Foreskin keratinocyte (primary cell): ENCODE measurements at places on chromosomes 7 and 10. TPM values are rescaled to one million over a fixed set of nuclear protein-coding genes. Genes with fewer than 3 reads are reported as not detected.

The CLDN3 gene
- not detected in 2 replicates for total RNA-seq

DNA sequence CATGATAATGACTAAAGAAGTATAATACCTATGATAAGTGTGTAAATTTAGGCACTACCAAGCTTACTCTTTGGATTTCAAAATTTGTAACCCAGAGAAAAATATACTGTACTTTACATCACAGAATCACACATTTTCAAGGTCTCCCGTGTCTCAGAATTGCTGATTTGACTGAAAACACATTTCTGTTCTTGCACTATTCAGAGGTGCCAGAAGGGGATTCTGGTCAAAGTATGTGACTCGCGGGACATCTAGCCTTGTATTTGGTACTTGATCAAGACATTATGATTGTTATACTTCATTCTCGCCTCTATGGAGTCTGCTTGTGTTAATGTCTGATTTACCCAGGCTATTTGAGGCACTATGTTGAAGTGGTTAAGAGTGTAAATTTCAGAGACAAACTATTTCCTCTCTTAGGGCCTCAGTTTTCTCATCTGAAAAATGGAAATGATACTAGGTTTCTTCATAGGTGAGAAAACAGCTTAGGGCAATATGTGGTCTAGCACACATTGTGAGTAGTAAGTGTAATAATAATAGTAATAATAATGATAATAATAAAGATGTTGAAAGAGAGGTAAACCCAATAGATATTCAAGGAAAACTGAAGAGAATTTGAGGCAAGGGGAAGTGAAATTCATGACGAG is 320.4 kb downstream of the RNLS start:
- no peak for DNase-seq

DNA sequence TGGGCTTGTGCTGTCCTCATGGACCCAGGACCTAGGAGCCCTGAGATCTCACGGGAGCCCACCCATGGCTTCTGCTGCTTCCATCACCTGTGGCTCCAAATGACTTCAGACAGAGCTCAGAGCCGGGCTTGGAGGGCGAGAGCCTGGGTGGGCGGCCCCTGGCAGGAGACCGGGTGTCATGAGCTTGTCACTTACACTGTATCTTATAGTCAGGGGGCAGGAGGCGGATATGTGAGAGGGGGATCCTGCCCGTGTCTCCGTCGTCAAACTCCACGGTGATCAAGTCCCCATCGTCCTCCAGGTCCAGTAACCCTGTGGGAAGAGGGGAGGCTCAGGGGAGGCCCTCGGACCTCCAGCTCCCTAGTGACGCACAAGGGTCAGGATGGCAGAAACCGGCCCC is 33.0 kb downstream of the SLC29A4 start:
- no peak for DNase-seq

GRCh38 chr10:1243486-1244234 is 187.5 kb downstream of the WDR37 start:
- DNase-seq = no peak

DNA sequence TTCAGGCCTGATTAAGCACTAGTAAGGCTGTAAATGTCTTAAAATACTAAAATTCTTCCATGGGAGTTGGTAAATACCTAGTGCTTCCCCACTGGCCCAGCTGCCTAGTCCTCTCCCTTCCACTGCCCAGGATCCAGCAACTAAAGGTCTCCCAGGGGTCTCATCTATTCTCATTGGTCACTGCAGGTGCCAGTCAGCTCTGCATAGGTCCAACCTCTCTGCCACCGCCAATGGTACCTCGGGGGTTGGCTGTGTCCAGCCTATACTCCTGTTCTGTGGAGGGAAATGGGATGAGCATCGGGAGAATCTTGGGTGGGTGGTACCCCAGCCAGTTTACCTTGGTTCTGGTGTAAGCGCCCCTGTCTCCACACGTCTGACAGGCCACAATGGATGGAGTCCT is 6.1 kb upstream of the CREB5 start:
- DNase-seq = no peak

DNA sequence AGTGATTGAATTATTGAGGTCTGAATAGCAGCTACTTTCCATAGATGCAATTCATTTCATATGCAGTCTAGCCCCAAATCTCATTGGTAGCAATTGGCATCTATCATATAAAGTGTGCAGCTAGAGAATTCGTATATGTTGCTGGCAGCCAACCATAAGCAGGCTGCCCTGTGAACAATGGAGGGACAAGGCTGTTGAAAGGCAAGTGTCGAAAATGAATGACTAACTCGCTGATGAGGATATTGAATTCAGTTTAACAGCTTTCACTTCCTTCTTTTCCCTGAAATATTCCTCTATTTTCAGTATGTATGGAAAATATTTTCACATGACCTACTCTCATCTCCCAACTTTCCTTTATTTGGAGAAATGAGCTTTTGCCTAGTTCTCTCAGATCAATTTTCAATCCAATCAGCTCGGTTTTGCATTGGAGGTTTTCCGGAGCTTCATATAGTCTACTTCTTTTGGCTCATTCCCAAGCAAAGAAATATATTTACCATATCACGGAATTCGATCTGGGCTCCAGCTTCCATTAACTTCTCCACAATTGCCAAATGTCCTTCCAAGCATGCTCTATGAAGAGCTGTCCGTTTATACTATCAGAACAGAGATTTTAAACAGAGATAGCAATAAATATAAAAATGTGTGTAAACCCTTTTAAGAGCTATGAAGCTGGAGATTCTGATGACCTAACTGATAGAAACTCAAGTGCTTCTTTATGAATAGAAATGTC is 3.5 kb downstream of the ANKRD1 start:
- DNase-seq = no peak
